Skin of body (tissue), 3 donors: ENCODE measurements at places on chromosomes 16 and 17.
A peak's percentile ranks its signal among the peaks of the same experiment; 100 is the strongest.

DNA sequence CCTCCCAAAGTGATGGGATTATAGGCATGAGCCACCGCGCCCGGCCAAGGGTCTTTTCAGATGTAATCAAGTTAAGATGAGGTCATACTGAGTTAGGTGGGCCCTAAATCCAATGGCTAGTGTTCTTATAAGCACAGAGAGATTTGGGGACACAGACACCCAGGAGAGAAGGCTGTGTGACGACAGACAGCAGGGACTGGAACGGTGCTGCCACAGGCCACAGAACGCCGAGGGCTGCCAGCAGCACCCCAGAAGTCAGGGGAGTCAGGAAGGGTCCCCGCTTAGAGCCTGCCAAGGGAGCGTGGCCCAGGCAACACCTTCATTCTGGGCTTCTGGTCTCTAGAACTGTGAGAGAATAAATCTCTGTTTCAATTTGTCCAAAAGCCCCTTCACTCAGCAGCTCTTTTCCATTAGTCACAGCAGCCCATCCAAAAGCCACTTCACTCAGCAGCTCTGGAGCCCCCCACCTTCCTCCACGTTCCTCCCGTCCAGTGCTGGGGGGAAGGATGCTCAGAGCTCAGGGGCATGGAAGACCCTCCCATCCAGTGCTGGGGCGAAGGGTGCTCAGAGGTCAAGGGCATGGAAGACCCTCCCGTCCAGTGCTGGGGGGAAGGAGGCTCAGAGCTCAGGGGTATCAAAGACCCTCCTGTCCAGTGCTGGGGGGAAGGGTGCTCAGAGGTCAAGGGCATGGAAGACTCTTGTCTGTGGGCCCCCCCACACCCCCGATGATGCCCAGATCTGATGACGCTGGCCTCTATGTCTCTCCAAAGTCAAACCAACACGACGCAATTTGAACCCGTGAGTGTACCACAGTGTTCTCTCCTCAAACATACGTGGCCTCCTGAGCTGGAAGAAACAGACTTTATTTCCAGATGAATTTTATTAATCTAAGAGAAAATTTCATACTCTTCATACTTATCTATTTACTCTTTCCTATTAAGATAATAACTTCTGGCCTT lies 11.9 kb downstream of the RAB40B start:
- DNase-seq, result no peak

GRCh38 chr16:14958323-14958600 lies 16.6 kb upstream of the PDXDC1 start:
- no peak for DNase-seq

- DNase-seq, result no peak
These were observed 22.2 kb downstream of the HLF start for GRCh38 chr17:55286681-55287589.

- no peak for DNase-seq
These were observed 31.8 kb upstream of the N4BP1 start for GRCh38 chr16:48641770-48642169.

DNA sequence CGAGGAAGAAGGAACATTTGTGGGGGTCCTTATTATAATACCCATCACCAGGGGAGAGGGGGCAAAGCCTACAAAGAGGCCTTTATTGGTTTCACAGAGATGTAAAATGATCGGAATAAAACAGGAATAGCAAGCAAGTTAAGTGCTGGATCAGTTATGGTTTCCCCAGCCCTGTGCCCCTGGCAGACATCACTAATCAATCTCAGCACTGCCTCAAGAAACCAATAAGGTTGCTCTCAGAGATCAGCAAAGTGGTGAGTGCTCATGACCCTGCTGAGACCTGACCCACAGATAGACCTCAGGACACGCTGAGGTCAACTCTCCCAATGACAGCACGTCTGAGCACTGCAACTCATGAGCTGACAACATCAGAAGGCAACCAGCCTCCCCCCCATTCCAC lies 66.3 kb downstream of the ZNF423 start:
- peak; percentile 49 for DNase-seq

DNA sequence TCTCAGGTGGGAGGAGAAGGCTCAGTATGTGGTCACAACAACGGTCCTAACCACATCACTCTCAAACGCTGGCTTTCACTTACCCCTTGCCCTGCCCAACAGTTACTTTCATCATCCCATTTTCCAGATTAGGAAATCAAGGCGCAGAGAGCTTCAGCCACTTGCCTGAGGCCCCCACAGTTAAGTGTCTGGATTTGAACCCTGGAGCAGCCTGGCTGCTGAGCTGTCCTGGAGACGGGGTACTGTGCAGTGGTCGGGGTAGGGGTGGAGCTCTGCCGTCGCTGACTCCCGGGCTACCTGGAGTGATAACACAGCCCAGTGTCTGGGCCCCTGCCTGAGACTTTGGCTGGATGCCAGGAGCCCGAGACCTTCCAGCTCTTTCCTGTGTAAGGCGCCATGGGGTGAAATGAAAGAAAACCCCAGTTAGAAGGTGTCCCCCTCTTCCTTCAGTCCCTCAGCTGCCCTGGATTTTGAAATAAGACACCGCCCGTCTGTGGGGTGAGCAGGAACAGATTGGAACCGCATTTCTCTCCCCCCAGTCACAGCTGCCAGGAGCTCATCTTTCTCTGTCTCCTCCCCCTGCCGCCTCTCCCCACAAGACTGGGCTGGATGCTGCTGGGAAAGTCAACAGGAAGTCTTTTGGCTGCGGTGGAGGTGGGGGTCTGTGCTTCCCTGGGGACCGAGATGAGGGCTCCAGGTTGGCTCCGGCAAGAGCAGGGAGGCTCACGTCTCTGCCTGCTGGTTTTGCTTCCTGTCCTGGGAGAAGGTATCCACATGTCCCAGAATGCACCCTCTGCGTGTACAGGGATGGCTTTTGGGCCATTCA lies 280.2 kb downstream of the SEC14L1 start:
- peak; percentile 86 for DNase-seq

- peak; percentile 96 for DNase-seq
These were observed 295.3 kb downstream of the SEC14L1 start for GRCh38 chr17:77436058-77436442.

- DNase-seq, result no peak
These were observed 14.2 kb upstream of the RAP1GAP2 start for GRCh38 chr17:2782055-2782454.

DNA sequence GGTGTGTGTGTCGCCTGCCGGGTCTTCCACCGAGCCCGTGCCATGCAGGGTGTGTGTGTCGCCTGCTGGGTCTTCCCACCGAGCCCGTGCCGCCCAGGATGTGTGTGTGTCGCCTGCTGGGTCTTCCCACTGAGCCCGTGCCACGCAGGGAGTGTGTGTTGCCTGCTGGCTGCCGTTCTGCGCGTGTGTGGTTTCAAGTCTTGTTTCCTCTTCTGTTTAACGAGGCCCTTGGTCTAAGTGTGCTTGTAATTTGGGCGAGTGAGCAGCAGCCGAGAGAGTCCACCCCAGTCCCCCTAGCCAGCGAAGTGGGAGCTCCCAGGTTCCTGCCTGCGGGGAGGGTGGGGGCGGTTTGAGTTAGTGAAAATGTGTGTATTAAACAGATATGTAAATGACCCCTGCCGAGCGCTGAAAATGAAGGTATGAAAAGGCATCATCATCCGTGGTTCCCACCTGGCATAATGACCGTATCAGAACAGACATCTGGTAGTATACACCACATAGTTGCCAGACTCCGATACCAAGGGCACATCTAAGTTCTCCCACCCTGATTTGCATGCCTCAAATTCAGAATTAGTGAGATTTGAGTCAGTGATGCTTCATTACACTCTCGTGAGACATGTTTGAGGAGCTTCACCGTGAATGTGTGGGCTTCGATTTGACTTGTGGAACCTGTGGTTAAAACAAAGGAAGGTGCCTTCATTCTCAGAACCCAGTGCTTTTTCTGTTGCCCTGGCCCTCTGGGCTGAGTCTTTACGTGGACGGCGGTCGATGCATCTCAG lies 114.5 kb upstream of the CHMP6 start:
- no peak for DNase-seq

DNA sequence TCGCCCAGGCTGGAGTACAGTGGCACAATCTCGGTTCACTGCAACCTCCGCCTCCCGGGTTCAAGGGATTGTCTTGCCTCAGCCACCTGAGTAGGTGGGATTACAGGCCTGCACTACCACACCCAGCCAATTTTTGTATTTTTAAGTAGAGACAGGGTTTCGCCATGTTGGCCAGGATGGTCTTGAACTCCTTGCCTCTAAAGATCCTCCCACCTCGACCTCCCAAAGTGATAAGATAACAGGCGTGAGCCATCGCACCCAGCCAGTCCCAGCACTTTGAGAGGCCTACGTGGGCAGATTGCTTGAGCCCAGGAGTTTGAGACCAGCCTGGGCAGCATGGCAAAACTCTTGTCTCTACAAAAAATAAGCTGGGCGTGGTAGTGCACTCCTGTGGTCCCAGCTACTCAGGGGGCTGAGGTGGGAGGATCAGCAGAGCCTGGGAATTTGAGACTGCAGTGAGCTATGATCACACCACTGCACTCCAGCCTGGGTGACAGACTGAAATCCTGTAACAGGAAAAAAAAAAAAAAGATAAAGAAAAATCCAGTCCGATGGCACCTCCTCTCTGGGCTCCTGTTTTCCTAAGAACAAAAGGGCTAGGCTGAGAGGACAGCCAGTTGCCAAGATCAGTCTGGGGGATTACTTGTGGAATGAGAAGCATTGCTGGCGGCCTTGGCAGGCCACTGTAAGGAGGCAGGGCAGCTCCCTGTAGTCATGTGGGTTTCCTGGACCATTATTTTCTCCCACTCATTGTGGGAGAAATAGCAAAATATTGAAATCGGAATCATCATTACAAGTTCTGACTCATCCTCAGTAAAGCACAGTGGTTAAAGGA lies 3.0 kb upstream of the PIPOX start:
- no peak for DNase-seq

GRCh38 chr17:62727916-62728672 lies 80.0 kb downstream of the MARCHF10 start:
- DNase-seq, result no peak

DNA sequence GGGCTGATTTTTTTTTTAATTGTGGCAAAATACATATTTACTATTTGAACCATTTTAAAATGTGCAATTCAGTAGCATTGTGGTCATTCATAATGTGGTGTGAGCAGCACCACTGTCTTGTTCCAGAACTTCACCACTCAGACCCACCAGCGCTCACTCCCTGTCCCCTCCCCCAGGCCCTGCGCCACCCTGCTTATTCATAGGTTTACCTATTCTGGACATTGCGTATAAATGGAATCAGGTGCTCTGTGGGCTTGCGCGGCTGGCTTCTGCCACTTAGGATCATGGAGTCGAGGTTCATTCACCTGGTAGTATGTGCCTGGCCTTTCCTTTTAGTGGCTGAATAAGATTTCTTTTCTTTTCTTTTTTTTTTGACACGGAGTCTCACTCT lies 59.4 kb downstream of the NT5M start:
- no peak for DNase-seq

DNA sequence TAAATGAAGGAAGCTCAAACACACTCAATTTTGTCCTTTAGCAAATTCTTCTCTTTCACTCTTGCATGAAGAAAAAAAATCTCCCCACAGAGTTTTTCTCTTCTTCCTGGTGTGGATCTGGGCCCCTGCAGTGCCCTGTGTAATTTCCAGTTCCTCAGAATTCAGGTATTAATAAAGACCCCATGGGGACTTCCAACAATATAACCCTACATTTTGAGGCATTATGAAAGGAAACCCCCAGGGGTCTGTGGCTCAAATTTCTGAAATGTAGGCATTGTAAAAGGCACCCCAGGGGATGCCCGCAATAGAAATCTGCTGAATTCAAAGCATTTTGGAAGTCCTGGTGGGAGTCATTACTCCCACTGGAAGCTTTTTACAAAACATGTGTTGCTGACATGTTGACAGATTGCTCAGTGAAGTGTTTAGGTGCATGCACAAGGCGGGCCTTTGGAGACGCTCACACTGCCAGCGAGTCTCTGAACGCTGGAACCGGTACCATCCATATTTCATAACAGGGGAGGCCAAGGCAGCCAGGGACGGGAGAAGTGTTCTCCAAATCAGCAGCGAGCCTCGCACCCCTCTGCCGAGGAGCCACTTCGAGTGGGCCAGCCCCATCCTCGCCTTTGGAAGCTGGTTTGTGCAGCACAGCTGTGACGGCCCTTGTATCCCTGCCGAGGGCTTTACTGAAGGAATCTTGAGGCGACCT lies 154.0 kb downstream of the ZNF423 start:
- DNase-seq, result peak; percentile 90

- DNase-seq, result peak; percentile 60
These were observed 5.7 kb downstream of the CSNK1D start for GRCh38 chr17:82267575-82268379.

GRCh38 chr16:200388-200787 lies 20.1 kb downstream of the HBQ1 start:
- DNase-seq, result no peak

DNA sequence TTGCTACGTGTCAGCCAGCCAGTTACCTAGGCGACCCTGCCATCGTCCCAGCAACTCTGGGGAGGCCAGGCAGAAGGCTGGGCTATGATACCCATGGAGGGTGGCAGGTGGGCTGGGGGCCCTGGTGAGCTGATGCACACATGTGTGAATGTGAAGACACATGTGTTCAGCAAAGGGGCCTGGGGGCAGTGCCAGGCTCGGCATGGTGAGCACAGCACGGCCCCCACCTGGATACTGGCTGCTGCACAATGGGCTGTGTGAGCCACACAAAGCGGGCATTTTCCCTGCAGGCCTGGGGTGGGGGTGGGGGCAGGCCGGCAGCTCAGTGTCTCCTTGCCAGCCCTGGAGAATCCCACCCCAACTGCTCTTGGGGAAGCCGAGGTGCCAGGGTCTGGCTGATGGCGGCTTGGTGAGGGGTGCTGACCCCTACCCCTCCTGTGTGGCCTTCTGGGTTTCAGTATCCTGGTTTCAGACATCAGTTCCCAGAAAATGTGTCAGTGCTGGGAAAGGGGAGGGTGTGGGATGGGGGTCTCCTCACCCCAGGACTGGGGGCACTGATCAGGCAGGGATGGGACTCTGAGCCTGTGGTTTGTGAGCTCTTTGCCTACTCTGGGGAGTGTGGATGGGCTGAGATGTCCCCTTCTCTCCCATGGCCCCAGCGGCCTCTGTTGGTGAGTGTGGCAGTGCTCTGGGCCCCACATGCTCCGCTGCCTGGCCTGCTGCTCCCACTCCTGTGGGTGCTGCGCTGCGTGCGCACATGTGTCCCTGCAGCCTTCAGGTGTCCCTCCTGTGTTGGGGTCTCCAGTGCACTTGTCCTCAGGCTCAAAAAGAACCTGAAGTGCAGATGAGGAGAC lies 5.1 kb downstream of the LLGL1 start:
- no peak for DNase-seq

GRCh38 chr16:86145669-86146068 lies 246.7 kb downstream of the IRF8 start:
- no peak for DNase-seq

DNA sequence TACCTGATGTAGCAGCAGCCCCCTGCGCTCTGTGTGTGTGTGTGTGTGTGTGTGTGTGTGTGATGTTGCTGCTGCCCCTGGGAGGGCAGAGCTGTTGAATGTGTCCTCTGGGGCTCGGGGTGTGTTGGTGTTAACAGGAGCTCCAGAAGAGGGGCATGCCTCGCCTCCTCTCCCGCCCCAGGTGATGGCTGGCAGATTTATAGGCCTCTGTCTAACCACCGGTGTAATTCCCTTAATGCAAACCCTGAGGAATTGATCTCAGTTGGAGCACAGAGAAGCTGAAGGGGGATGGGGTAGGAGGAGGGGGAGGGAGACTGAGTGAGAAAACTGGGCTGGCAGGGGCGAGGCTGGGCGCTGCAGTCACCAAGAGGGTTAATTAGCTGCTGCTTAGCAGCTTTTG lies 10.0 kb downstream of the CACNA1G start:
- DNase-seq, result no peak

- DNase-seq, result no peak
These were observed 35.1 kb downstream of the VPS53 start for GRCh38 chr17:679491-679890.

GRCh38 chr17:17041018-17041521 lies 1.2 kb upstream of the MPRIP start:
- DNase-seq, result no peak

- DNase-seq, result no peak
These were observed 23.6 kb downstream of the RAB11FIP4 start for GRCh38 chr17:31415004-31415454.
